ENCODE measurements at places on chromosomes 5 and 9. TPM values are rescaled to one million over a fixed set of nuclear protein-coding genes. Genes with fewer than 3 reads are reported as not detected.

CYLC2 gene
- total RNA-seq, result not detected

PCDHGC3 gene
- 0.31 TPM for total RNA-seq

TLE1 gene
- 0.12 TPM for total RNA-seq

CCNH gene
- total RNA-seq, result 80.9 TPM

NKD2 gene
- total RNA-seq, result 3.2 TPM

CNTFR gene
- not detected for total RNA-seq

PCDH1 gene
- not detected for total RNA-seq

SARDH gene
- 0.60 TPM for total RNA-seq

SPACA9 gene
- 0.88 TPM for total RNA-seq

SLCO4C1 gene
- 0.22 TPM for total RNA-seq

TGFBI gene
- total RNA-seq, result not detected

BARHL1 gene
- total RNA-seq, result not detected

SCGB3A1 gene
- not detected for total RNA-seq

OTP gene
- not detected for total RNA-seq

PLAC8L1 gene
- total RNA-seq, result 0.37 TPM

CXCL14 gene
- total RNA-seq, result not detected

CEL gene
- 1.8 TPM for total RNA-seq

LHX6 gene
- not detected for total RNA-seq

PAEP gene
- total RNA-seq, result not detected

KLF9 gene
- 18.1 TPM for total RNA-seq

QRFP gene
- total RNA-seq, result not detected

GRM6 gene
- total RNA-seq, result not detected

STPG3 gene
- total RNA-seq, result 1.2 TPM

NTNG2 gene
- 4.6 TPM for total RNA-seq

CDC20B gene
- not detected for total RNA-seq

ZDHHC11 gene
- total RNA-seq, result 17.2 TPM

FBP1 gene
- 0.39 TPM for total RNA-seq

ZNF462 gene
- 0.16 TPM for total RNA-seq

CD274 gene
- total RNA-seq, result 60.4 TPM

FGD3 gene
- 44.0 TPM for total RNA-seq

SEMA6A gene
- 0.23 TPM for total RNA-seq

GFI1B gene
- total RNA-seq, result not detected

DPYSL3 gene
- total RNA-seq, result 0.16 TPM

DMXL1 gene
- 28.2 TPM for total RNA-seq

RNF183 gene
- not detected for total RNA-seq

PCDHB11 gene
- total RNA-seq, result not detected

DMRT2 gene
- total RNA-seq, result 1.5 TPM

TSSK1B gene
- not detected for total RNA-seq

CHSY3 gene
- not detected for total RNA-seq

MYMK gene
- not detected for total RNA-seq

SOX30 gene
- total RNA-seq, result 0.29 TPM

IFNA21 gene
- not detected for total RNA-seq

CMBL gene
- 0.29 TPM for total RNA-seq

FOCAD gene
- total RNA-seq, result 33.7 TPM

Measured in activated T-helper 1 cell treated with anti-CD3 and anti-CD28 coated beads, Interleukin-12 subunit alpha, Interleukin-12 subunit beta, Interleukin-2, Interleukin-4 antibody, amounts not matched to agents 30 ng/mL and 10 ng/mL and 1 ng/mL, durations not matched to agents 14 hours and 24 hours and 36 hours (primary cell).